Kidney epithelial cell (primary cell): ENCODE measurements at places on chromosomes 7 and 10. TPM values are rescaled to one million over a fixed set of nuclear protein-coding genes. Genes with fewer than 3 reads are reported as not detected.

The SEMA3E gene
- total RNA-seq, result 0.07 TPM in 1 of 2 replicates, not detected in the other

The PRRT4 gene
- 0.07 TPM in 1 of 2 replicates, not detected in the other for total RNA-seq

The TRIM50 gene
- not detected in 2 replicates for total RNA-seq

The GAD2 gene
- total RNA-seq, result not detected in 2 replicates

The MET gene
- total RNA-seq, result 158 and 161 TPM in 2 replicates

The TMEM270 gene
- not detected in 2 replicates for total RNA-seq

The SUN1 gene
- total RNA-seq, result 192 and 220 TPM in 2 replicates

The CTAGE8 gene
- total RNA-seq, result 1.6 and 1.9 TPM in 2 replicates
